CD4-positive, alpha-beta T cell treated with Interleukin-6 at 100 ng/mL for 8 hours (primary cell): ENCODE measurements at places on chromosomes 5 and 9.

GRCh38 chr5:125189531-125189941 is 443.1 kb upstream of the ZNF608 start:
- no peak for DNase-seq

DNA sequence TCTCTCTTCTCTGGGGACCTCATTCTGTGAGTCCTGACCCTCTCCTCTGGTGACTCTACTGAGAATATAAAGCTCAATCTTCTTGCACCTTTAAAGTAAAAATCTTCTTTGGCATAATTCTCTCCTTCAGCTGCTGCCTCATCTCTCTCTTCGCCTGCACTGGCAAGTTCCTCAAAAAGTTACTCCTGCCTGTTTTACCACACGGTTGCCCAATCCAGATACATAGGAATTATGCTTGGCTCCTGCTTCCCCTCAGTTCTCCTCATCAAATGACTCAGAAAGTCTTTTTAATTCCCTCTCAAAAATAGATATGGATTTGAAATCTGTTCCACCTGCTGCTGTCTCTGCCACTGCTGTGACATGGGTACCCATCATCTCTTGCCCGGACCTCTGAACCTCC is 14.4 kb upstream of the HRCT1 start:
- DNase-seq, result no peak

DNA sequence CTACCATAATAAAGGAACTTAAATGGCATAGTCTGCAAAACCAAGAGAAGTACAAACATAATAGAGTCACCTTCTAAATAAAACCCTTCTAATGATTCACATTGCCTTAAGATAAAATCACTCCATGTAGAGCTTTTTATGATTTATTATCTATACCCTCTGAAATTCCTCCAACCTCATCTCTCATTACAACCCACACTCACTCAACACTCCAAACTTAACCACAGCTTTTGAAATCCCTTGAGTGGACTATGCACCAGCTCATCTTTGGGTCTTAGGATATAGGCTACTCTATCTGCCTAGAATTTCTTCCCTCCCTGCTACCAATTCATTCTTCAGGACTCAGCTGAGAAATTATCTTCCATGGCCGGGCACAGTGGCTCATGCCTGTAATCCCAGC is 122.5 kb downstream of the CETN3 start:
- DNase-seq, result no peak

DNA sequence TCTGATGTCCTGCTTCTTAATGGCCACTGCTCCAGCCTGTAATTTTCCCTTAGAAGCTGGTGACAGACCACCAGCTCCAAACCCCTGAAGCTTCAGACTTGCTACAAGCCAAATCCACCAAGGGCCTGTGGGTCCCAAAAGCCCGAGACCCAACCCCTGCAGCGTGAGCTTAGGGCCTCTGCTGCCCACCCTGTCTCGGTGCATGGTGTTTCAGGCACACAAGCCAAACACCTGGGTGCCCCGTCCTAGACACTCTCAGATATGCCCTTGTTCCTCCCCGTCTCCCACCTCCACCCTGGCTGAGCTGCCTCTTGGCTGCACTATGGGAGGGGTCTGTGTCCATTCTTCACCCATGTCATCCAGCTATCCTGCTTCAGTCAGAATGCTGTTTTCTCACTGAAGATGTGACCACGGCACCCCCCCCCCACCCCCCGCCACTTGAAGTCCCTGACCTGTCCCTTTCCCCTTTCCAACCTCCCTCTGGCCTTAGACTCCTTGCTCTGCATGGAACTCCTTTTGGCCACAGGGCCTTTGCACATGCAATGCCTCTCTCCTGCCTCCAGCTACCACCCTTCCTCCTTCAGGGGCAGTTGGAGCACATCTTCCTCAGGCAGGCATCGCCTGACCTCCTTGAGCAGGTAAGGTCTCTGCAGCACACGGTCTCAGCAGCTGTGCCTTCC is 55.8 kb downstream of the ZNF354C start:
- no peak for DNase-seq
